CD4-positive, alpha-beta T cell treated with Interleukin-15 for 1 hour (primary cell): ENCODE measurements at places on chromosomes 7 and 10.

DNA sequence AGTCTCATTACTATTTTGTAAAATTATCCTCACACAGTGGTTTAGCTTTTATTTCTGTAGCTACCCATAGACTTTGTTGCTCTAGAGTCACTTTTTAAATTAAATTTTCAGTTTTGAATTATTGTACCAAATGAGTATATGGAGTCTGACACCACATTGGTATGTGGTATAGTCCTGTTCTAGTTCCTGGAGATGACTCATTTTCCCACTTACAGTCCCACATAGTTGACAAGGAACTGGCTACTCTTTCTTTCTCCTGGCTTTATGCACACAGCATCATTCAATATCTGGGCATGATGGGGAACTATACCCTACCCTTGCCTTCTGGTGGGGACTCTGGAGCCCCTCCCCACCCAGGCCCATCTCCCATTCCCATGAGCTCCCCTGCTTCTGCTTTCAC, 92.6 kb upstream of the RAB11FIP2 start:
- DNase-seq, result no peak

- no peak for DNase-seq
Measured at GRCh38 chr10:93838278-93838677, 55.5 kb upstream of the SLC35G1 start.

GRCh38 chr7:155935726-155936125, 123.5 kb upstream of the SHH start:
- DNase-seq, result no peak

DNA sequence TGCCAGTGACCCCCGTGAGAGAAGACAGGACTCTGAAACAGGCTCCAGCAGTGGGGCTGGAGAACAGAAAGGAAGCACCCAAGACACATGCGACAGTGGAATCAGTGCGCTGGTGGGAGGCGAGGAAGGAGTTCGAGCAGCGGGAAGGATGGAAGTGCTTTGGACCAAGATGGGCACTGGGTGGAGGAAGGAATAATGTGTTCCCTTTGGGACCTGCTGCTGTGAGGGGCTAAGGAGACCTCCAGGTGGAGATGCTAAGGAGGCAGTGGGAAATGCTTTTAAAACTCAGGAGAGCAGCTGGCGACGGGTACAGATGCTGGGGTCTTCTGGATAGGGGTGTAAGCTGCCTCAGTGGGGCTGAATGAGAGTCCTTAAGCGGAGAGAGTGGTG, 109.7 kb upstream of the ANLN start:
- no peak for DNase-seq

GRCh38 chr7:231030-231857, 38.9 kb downstream of the FAM20C start:
- DNase-seq, result no peak
